ENCODE measurements at places on chromosomes 5 and 9.

DNA sequence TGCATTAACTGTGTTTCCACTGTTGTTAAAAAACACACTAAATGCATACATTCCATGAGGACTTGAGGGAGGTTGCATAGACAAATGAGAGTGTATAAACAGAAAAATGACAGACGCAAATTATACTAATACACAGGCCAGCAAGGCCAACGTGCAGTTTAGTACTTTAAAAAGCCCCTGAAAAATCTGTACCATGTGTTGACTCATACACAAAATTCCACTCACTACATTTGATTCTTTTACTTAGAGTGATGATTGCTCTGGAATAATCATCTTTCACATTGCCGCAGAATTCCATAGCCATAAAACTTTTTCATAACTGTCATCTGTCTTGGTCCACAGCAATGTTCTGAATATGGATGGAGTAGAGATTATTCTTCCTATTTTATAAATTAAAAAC, 215.7 kb downstream of the FAM114A2 start:
- no peak for DNase-seq

- no peak for DNase-seq
These were observed 341.1 kb downstream of the BRINP1 start for GRCh38 chr9:119027901-119028699.

GRCh38 chr5:36252722-36253365, 11.1 kb upstream of the NADK2 start:
- no peak for DNase-seq

DNA sequence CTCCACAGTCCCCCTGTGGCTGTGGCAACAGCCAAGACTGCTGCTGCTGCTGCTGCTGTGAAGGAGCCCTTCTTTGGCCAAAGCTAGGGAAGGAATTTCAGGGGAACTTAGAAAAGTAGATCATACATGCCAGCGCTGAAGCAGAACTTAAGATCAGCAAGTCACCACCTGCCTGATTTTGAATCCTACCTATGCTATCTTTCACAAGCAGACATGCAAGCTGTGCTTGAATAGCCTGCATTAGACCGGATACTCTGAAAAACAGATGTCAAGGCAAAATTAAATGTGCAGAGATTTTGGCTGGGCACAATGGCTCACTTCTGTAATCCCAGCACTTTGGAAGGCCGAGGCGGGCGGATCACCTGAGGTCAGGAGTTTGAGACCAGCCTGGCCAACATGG, 99.3 kb upstream of the ZNF366 start:
- no peak for DNase-seq

Data from activated CD4-positive, alpha-beta memory T cell treated with anti-CD3 and anti-CD28 coated beads for 36 hours (primary cell).